ENCODE measurements at places on chromosomes 2 and 18. TPM values are rescaled to one million over a fixed set of nuclear protein-coding genes. Genes with fewer than 3 reads are reported as not detected.
A peak's percentile ranks its signal among the peaks of the same experiment; 100 is the strongest.

AQP4 gene
- not detected for total RNA-seq

ABCB11 gene
- total RNA-seq = not detected

DAPL1 gene
- not detected for total RNA-seq

TBR1 gene
- total RNA-seq = 0.05 TPM

RGPD4 gene
- not detected for total RNA-seq

COBLL1 gene
- total RNA-seq = 6.0 TPM

SULT1C2 gene
- not detected for total RNA-seq

GCG gene
- total RNA-seq = not detected

- DNase-seq = no peak
These were observed 9.2 kb downstream of the HOXD3 start for GRCh38 chr2:176166272-176166671.

- DNase-seq = no peak
These were observed 18.8 kb upstream of the MREG start for GRCh38 chr2:216031960-216032689.

DNA sequence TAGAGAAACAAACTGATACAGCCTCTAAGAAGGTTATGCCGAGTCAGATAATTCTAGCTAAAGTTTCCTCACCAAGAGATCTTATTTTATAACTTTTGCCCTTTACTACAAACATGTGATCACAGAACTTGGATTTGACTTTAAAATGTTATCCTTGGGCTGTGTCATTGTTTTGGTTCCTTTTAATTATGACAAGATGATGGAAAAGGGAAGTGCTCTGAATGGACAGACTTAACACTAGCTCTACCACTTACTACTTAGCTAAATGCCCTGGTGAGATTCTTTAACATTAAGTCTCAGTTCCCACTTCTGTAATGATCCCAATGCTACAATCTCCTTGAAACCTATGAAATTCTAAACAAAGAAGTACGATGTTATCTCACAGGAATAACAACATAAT lies 69.9 kb downstream of the RTTN start:
- no peak for DNase-seq

GRCh38 chr2:215573496-215573895 lies 137.6 kb upstream of the FN1 start:
- DNase-seq = no peak

GRCh38 chr18:76524900-76525698 lies 30.1 kb upstream of the ZNF516 start:
- DNase-seq = no peak

DNA sequence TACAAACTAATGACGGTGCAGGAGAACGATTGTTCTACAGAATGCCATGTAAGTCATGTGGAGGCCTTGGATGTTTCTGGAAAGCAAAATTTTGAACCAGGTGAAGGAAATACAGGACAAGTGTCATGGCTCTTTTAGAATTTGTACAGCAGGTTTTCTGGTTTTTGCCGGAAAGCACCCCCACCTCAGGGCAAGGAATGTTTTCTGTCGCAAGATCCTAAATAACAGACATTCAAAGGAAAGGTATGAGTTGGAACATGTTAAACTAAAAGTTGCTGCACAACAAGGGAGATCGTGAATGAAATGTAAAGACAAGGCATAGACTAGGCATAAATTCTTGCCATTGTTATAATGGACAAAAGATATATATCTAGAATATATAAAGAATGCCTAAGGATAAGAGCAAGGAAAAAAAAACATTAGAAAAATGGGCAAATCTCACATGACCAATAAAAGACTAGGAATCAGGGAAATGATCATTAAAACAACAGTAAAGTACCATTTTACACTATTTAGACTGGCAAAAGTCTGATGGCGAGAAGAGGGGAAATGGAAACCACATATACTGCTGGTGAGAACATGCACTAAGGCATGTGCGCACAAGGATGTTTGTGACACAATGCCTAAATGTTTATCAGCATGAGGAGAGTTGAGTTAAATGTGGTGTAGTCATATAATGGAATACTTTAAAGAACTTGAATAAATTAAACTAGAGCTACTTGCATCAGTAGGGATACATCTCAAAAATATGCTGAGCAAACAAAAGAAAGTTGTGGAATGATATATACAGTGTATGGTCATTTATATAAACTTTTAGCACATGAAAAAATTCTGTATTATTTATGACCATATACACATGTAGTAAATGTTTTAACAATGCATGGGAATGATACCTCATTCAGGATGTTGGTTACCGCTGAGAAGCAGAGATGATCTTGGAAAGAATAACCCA lies 127.0 kb downstream of the EML6 start:
- DNase-seq = no peak

DNA sequence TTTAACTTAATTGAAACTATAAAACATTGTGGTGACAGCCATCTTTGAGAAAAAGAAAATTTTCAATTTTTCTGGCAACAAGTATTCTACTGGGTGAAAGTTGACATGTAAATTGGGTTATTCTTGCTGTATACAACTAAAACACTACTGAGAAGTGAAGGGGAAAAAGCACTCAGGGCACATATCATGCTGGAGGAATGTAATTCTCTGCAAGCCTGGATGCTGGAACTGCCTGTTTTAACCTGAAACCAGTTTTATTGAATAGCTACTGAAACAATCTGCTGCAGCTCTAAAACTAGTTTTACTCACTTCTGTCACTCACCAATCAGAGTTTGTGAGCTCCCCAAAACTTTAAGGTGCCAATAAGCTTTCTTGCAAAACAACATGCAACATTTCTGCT lies 1136.0 kb downstream of the LRP1B start:
- DNase-seq = no peak

- no peak for DNase-seq
These were observed 18.6 kb upstream of the COL6A3 start for GRCh38 chr2:237432484-237433092.

DNA sequence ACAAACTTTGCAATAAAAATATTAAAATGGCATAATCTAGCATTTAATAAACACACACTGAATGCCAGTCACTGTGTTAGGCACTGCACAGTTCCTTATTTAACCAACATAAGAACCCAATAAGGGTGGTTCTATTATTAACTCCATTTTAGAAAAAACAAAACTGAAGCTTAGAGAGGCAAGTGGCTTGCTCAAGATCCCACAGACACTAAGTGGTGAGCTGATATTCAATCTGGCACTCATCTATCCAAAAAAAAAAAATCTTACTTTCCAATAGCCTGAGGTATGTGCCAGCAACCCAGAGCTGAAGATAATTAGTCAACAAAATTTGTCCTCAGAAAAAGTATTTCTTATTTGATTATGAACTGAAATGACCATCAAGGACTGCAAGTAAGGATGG lies 799 bp downstream of the CYTIP start:
- DNase-seq = no peak

DNA sequence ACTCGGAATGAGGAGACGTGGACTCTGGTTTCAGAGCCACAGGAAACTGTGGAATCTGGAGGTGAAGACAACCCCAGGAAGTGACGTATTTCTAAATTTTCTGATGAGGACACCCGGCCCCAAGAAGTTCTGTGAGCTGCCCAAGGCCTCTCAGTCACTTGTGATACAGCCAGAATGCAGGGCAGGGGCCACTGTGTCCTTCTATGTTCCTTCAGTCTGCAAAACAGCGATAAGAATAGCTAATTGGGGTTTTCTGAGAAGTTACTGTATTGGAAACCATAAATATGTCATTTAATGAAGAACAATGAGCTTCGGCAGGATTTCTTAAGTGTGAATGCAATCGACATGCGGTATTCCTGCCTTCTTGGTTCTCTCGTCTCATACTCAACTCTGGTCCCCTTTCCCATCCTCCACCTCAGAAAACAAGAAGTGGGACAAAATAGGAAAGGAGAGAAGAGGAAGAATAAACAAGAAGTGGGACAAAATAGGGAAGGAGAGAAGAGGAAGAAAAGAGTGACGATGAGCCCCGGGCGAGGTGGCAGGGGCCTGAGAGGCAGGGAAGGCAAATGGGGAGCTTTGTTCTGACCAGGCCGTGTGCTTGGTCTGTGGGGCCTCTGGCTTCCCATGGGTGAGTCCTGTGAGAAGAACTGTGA lies 282.0 kb upstream of the REV1 start:
- no peak for DNase-seq

- no peak for DNase-seq
These were observed 98.0 kb upstream of the EFEMP1 start for GRCh38 chr2:56021579-56021978.

- no peak for DNase-seq
These were observed 73.9 kb upstream of the TAF1B start for GRCh38 chr2:9769171-9770005.

- DNase-seq = no peak
These were observed 1995.2 kb upstream of the PIK3C3 start for GRCh38 chr18:39959839-39960238.

DNA sequence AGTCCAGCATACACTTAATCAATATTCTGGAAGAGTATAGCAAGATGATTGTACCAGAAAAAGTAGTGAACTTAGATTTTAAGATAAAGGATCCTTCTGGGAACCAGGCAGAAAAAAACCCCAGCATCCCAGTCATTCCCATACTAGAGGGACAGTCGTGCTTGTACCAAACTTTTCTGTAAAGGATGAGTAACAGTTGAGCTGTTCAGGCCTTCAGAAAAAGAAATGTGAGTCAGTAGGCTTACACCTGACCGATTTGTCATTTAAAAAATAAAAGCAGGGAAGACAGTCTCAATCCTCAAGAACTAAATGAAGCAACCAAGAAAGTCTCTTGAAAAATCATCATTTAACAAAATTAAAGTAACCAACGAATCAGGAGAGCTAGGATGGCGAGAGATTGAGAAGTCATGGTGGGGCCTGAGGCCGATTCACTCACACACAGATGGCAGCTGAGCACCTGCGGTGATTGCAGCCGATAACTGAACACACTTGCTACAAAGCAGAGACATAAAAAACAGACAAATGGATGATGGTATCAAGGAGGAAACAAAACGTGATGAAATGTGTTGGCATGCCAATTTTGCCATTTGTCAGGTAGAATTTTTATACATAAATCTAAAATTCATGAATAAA lies 170.0 kb upstream of the ALKAL2 start:
- no peak for DNase-seq

DNA sequence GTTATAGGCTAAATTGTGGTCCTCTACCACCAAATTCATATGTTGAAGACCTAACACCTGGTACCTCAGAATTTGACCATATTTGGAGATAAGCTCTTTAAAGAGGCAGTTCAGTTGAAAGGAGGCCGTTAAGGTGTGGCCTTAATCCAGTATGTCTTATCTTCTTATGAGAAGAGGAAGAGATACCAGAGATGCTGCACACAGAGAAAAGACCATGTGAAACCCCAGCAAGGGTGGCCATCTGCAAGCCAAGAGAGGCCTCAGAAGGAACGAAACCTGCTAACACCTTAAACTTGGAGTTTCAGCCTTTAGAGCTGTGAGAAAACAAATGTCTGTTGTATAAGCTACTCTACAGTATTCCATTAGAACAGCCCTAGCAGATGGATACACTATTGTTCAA lies 528.1 kb upstream of the DCC start:
- DNase-seq = no peak

- DNase-seq = no peak
These were observed 4.7 kb downstream of the UBXN2A start for GRCh38 chr2:23944976-23945375.

GRCh38 chr2:64177315-64177714 lies 33.1 kb upstream of the PELI1 start:
- DNase-seq = no peak

- DNase-seq = no peak
These were observed 74.8 kb upstream of the ZNF532 start for GRCh38 chr18:58789876-58790240.

- no peak for DNase-seq
These were observed 14.2 kb upstream of the RAB27B start for GRCh38 chr18:54813977-54814565.

GRCh38 chr2:66772618-66773017 lies 337.7 kb downstream of the MEIS1 start:
- no peak for DNase-seq

GRCh38 chr2:209121691-209122090 lies 302.2 kb upstream of the MAP2 start:
- no peak for DNase-seq

- no peak for DNase-seq
These were observed 211.0 kb downstream of the PMAIP1 start for GRCh38 chr18:60110836-60111235.

GRCh38 chr2:84486441-84487115 lies 27.5 kb upstream of the SUCLG1 start:
- DNase-seq = no peak

DNA sequence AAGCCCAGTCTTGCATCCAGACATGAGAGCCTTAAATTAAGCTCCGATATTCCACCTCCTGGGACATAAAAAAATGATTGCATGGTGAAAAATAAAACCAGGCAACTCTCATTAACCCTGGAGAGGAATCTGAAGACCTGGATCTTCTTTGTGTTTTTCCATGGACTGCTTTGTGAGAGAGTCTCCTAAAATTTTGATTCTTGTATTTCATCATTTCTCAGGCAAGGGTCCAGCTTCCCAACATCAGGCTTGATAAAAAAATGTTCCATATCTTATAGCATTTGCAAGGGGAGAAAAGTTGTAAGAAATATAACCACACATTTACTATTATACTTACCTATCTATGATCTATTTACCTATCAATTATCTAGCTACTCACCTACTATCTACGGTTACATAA lies 327.5 kb upstream of the SPHKAP start:
- DNase-seq = no peak

- no peak for DNase-seq
These were observed 5.3 kb upstream of the KCTD18 start for GRCh38 chr2:200515155-200515554.

DNA sequence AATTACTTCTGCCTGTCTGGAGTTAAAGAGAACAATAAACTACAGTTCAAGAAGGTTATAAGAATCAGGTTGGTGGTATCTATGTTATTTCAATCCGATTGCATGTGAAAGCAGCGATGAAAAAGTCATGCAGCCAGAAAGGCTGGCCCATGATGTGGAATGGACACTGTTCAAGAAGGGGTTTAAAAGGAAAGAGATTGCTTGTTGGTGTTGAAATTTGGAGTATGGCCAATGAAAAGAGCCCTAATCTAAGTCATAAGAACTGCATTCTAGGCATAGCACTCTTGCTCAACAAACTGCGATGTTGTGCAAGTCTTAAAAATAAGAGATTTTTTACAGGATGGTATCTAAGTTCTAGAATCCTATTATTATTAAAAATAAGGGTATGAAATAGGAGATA lies 61.3 kb downstream of the EFEMP1 start:
- DNase-seq = peak; percentile 98

GRCh38 chr18:32707147-32707546 lies 65.7 kb downstream of the KLHL14 start:
- no peak for DNase-seq

- DNase-seq = no peak
These were observed 184.4 kb upstream of the SESTD1 start for GRCh38 chr2:179449010-179449409.

DNA sequence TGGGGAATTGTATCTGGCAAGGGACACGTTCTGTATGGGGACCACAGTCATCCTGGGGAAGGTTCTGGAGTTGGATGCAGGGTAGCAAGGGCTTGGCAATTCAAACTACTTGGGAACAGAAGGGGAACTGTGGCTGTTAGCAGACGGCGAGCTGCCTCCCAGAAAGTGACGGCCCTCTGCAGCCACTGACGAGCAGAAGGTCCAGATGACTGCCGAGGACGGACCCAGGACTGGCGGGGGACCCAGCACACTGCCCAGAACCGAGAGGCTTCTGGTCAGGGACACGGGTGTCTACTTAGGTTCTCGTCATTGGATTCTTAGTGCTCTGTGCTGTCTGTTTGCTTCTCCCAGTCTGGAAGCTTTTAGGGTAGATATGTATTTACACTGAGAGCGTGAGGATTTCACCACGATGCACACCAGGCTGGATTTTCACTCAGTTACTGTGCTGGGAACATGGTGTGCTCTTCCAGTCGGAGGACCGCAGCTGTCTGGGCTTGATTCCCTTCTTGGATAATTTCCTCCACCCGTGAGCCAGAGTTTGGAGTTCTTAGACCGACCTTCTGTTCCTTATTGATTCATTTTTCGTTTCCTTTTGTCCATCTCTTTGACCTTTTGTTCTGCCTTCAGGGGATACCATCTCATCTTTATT lies 13.4 kb downstream of the GPR35 start:
- DNase-seq = no peak

Data from NCI-H460 (cell line).